ENCODE measurements at places on chromosomes 12 and 14.

- DNase-seq: no peak
These were observed 35.8 kb downstream of the CAPS2 start for GRCh38 chr12:75294336-75294735.

DNA sequence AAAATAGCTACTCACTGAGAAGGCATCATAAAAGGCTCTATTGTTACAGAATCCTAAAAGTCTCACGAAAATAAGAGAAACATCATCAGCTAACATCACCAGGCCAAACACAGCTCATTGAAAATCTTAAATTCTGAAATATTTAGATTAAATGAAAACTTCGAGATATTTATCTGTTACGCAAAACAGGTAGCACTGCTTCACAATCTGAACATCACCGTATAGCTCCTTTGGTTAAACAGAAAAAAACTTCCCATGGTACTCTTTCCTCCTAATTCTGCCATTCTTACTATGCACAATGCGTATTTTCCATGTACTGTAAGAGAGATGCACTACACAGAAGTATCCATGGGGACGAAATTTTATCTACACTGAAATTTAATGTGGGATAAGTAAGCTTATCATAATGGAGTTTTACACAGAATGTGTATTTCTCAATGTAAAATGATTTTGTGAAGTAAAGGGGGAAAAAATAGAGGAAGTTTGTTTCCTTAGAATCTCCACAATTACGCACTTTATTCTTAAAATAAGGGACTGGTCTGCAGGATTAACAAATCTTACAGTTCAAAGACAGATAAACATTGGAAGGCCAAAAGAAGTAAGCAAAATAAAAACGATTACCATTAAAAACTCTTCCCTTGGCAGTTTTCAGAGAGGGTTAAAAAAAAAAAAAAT is 1.9 kb downstream of the SGPP1 start:
- DNase-seq: no peak

- no peak for DNase-seq
These were observed 441 bp downstream of the PDE3A start for GRCh38 chr12:20368651-20369304.

DNA sequence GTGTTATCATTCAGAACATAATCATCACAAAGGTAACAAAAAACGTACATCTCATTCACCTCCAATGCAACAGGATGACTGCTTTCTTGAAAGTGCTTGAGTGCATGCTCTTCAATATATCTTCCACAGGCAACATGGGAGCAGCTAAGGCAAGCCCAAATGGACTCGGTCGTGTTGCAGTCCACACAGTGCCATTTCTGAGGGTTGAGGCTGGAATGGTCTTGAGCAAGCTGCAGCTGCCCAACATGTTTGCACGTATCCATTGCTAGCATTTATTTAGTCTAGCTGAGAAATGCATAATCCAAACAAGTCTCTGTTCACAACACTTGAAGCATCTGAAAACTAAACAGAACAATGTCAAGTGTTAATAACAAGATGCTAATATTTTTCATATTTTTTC is 17.3 kb downstream of the USP44 start:
- DNase-seq: no peak

DNA sequence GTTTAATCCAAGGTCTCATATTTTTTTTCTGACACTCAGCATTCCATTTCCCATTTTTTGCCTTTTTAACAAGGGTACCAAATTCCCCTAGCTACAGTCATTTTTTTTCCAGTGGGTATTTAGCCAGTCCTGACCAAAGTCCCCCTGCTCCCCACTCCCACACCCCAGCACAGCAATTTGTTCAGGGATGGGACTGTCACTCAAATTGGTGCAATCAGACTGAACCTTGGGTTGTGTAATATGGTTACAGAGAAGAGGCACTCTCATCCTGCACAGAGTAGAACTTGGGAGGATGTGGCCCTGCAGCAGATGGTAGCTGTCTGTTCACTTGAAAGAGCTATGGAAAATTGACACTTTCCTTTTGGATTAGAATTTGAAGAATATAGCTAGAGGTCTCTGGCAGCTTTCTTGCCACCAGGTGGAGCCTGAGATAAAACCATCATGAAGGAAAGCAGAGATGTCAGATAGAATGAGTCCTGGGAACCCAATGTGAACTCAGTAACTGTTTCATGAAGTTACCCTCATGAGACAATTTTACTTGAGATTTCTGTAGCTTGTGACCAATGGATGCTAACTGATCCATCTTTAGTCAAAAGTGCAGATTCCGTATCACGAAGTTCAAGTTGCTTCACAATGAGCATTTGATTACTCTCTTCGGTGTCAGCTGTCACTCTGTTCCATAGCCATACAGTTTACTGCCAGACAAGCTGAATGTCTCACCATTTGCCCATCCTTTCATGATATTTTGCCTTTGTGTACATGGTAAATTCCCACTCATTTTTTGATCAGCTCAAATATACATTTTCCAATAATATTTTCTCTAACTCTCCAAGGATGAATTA is 394.0 kb upstream of the SYT1 start:
- no peak for DNase-seq

GRCh38 chr14:74546416-74546815 is 52.9 kb downstream of the ISCA2 start:
- no peak for DNase-seq

GRCh38 chr12:128794661-128795529 is 28.9 kb downstream of the SLC15A4 start:
- no peak for DNase-seq

DNA sequence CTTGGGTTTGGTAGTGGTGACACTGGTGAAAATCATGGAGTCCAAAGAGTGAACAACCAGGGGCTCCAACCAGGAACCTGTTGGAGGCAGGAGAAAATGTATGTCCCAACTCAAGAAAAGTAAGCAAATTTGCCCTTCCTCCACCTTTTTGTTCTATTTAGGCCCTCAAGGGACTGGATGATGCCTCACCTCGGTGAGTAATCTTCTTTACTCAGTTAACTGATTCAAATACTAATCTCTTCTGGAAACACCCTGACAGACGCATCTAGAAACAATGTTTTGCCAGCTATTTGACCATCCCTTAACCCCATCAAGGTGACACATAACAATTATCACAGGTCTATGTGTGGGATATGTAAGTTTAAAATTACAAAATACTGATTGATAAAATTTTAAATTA is 272.4 kb upstream of the FOXG1 start:
- DNase-seq: no peak

GRCh38 chr14:87838931-87839330 is 154.1 kb downstream of the GALC start:
- no peak for DNase-seq

DNA sequence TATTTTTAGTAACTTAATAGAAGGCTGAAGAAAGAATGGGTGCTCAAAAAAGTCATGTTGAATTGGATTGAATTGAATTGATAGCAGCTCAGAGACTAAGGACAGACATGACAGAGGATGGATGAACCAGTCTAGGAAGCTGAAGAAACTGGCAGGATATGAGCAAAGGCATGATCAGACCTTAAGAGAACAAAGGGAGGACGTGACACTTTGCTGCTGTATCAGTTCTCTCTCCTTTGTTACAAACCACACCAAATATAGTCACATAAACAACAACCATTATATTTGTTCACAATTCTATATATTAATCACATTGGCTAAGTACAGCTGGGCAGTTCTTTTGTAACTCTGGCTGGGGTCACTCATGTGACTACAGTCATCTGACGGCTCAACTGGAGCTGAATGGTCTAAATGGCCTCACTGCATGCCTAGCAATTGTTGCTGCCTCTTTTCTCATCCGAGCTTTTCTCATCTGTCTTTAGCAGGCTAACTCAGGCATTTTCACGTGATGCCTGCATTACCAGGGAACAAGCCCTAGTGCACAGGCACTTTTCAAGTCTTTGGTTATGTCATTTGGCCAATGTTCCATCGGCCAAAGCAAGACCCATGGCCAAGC is 355.0 kb downstream of the ETNK1 start:
- no peak for DNase-seq

GRCh38 chr14:64806202-64806861 is 73.4 kb downstream of the SPTB start:
- DNase-seq: no peak

DNA sequence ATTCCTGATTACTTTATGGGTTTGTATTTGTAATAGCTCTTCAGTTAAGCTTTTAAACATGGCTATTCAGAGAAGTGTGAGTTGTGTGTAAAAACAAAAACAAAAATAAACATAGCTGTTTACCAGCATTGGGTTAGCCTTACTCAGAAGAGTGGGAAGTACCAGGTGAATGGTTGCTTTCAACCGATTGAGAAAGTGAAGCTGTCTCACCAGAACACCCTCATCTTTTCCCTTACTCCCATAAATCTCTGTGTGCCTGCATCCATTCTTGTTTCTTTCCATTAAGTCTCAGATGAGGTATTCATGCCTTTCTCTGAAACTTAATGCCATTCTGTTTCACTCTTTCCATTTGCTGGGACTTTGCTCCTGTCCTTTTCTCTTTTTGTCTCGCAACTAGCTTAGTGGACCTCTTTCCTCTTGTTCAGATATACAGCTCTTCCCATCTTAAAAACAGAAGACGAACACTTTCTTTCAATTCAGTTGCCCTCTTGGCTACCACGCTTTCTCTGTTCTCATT is 10.7 kb downstream of the BORCS5 start:
- DNase-seq: no peak

DNA sequence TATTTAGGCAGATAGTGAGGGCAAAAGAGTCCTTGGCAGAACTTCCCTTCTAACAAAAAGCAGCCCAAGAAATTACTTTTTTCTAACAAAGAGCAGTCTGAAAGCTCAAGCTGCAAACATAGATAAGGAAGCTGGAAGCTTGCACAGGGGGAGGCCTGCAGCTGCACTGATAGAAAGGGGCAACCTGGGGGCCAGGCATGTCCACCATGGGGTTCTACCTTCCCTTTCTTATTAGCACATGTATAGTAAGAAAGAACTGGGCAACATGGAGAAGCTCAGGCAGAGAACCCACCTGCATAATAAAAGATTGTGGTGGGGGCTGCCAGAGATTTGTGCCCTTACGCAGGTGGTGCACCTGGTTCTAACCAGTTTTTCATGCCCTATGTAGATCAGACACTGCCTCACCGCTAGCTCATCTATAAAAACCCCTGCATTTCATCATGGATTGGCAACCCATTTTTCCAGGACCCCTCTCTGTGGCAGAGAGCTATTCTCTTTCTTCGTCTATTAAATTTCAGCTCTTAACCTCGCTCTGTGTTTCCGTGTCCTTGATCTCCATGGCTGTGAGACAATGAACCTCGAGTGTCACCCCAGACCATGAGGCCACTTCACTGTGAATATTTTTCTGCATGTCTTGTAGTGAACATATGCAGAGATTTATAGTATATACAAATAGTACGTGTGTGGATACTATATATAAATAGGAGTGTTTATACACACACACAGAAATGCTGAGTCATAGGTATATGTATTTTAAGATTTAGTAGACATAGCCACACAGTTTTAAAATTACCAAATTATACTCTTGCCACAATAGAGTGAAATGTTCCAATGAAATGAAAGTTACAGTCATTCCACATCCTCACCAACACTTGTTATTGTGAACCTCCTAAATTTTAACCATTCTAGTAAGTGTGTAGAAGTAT is 53.0 kb downstream of the PEX5 start:
- no peak for DNase-seq

DNA sequence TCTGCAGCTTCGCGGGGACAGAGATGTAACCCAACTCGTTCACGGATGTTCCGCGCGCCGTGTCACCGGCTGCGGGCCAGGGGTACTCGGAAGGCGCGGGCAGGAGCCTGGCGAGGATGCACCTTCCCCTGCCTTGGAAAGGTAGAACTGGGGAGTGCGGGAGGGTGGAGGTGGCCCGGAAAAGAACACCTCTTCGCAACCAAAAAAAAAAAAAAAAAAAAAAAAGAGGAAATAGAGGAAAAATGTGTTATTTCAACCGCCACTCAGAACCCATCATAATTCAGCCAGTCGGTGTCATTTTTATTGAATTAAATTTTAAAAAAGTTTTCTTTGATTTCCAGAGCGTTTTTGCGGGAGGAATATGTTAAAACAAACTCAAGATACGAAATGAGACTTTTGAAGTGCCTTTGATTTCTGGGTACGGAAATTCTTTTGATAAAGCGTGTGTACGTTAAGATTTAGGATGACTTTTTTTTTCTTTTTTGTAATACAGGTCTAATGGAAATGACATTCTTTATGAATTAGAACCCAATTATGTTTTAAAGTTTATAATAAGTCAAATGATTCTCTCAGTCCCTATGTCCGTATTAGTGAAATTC is 8.9 kb downstream of the CDKN1B start:
- DNase-seq: no peak

DNA sequence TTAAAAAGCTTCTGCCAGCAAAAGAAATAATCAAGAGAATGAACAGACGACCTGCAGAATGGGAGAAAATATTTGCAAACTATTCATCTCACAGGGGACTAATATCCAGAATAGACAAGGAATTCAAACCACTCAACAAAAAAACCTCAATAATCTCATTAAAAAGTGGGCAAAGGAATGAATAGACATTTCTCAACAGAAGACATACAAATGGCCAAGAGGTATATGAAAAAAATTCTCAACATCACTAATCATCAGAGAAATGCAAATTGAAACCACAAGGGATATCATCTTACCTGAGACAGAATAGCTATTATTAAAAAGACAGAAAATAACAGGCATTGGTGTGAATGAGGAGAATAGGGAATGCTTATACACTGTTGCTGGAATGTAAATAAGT is 270.0 kb downstream of the DACT1 start:
- DNase-seq: no peak

GRCh38 chr14:105858676-105859025 is 332.3 kb downstream of the TMEM121 start:
- no peak for DNase-seq

GRCh38 chr12:7161811-7162210 is 27.7 kb upstream of the PEX5 start:
- DNase-seq: no peak

DNA sequence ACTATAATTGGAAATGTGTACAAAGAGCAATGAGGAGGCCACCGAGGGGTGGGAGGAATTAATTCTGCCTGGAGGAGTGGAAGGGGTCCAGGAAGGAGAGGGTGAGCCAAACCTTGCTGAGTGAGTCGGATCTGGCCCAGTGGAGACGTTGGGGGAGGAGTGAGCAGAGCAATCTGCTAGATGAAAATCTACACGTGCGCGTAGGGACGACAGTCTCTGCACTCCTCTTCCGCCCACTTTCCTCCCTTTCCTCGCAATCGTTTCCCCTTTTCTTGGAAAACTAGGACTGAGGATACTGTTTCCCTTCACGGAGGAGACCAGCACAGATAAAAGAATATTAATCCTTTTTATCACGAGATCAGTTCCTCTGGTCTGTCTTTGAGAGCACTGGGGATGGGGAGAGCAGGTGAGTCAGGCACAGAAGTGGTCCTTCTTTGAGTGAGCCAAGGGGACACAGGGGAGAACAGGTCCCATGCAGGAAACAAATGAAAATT is 2.9 kb upstream of the NAB2 start:
- DNase-seq: no peak

- DNase-seq: no peak
These were observed 42.6 kb upstream of the KRR1 start for GRCh38 chr12:75553836-75554555.

- DNase-seq: no peak
These were observed 78.2 kb upstream of the STAC3 start for GRCh38 chr12:57329219-57329618.

GRCh38 chr14:69237142-69237541 is 22.8 kb upstream of the GALNT16 start:
- DNase-seq: no peak

Measured in cortex of kidney (tissue), 1 donor.